NCI-H2081 treated with DMSO at 0.1 percent for 48 hours (cell line): ENCODE measurements at places on chromosomes 1 and 21.

- no peak for DNase-seq
Observed at GRCh38 chr1:66557157-66557556, 23.2 kb downstream of the SGIP1 start.

DNA sequence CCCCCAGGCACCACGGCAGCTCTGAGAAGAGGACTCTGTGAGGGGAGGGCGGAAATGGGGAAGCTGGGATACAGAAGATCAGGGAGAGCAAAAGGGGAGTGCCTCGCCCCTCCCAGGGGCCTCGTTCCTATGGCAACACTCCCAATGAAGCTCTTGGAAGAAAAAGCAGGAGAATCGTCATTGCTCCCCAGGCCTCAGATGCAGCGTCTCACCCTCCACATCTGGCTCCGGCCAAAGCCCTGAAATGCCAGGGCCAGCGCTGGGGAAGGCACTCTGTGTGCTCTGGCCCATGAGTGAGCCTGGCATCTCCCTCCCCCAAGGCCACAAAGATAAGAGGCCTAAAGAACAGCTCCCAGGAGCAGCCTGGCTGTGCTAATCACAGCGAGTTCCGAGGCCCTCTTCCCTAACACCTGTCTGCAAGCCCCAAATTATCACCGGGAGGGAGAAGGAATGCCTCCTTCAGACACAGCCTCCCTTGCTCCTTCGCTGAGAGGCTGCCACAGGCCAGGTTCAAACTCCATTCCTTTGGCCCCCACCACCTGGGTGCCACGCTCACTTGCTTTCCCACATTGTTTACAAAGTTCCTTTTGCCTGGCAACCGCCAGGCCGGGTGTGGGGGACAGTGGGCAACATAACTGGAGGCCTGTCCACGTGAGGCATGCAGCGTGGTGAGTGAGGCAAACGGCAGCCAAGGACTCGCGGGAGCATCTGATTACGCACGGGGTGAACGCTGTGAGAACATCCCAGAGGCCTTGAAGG, 27.8 kb downstream of the ECE1 start:
- no peak for DNase-seq

- DNase-seq, result no peak
Observed at GRCh38 chr1:60091195-60091715, 17.7 kb upstream of the C1orf87 start.

GRCh38 chr1:167360120-167360519, 139.4 kb downstream of the POU2F1 start:
- DNase-seq, result no peak

GRCh38 chr1:154845879-154846278, 24.2 kb downstream of the KCNN3 start:
- DNase-seq, result no peak

- DNase-seq, result no peak
Observed at GRCh38 chr21:15051644-15052458, 12.9 kb downstream of the NRIP1 start.

GRCh38 chr1:40439247-40439646, 11.0 kb upstream of the ZFP69B start:
- DNase-seq, result no peak

- no peak for DNase-seq
Observed at GRCh38 chr1:8370046-8370881, 52.4 kb downstream of the SLC45A1 start.
